ENCODE measurements at places on chromosomes 5 and 9.

- no peak for DNase-seq
These were observed 482.3 kb downstream of the SPOCK1 start for GRCh38 chr5:137016783-137017324.

- DNase-seq = no peak
These were observed 586.5 kb downstream of the CETN3 start for GRCh38 chr5:89823046-89823445.

DNA sequence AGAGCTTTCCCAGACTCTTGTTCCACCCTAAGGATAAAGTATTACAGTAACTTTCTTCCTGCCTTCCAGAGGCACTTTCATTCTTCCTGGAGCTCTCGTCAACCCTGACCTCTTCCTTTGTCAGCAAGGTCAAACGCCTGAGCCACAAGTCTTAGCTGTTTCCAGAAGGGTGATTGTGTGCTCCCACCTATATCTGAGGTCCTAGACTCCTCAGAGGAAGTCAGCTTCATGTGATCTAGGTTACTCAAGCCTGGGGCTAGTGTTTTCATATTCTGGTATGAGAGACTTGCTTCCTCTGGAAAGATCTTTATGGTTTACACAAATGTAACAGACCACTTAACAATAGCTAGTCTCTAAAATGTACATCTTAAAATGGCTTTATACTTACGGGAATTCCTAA lies 5.4 kb upstream of the FAM120A start:
- no peak for DNase-seq

GRCh38 chr9:109600142-109600541 lies 102.0 kb upstream of the PTPN3 start:
- peak; percentile 92 for DNase-seq

GRCh38 chr9:124198331-124198730 lies 59.4 kb upstream of the NEK6 start:
- no peak for DNase-seq

- no peak for DNase-seq
These were observed 251.6 kb upstream of the PTGER4 start for GRCh38 chr5:40428126-40428525.

GRCh38 chr9:112110777-112111113 lies 64.4 kb downstream of the SUSD1 start:
- DNase-seq = no peak
